ENCODE measurements at places on chromosomes 5 and 9.

DNA sequence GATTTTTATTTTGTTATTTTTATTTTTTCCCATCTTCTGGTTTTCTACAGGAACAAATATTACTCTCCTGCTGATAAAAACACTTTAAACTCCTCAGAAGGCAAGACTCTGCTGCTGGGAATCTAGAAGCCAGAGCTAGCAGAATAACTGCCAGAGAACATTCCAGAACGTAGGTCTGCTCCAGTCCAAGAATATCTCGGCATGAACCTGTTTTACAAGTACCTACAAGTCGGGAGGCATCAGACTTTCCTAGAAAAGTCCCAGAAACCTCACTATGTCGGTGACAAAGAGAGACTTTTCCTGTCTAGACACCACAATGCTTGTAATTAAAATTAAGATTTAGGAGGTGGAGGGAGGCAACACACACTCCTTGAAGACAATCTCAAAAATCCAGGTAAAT lies 41.4 kb downstream of the FABP6 start:
- no peak for DNase-seq

GRCh38 chr5:7673658-7674057 lies 177.3 kb downstream of the CFAP90 start:
- no peak for DNase-seq

DNA sequence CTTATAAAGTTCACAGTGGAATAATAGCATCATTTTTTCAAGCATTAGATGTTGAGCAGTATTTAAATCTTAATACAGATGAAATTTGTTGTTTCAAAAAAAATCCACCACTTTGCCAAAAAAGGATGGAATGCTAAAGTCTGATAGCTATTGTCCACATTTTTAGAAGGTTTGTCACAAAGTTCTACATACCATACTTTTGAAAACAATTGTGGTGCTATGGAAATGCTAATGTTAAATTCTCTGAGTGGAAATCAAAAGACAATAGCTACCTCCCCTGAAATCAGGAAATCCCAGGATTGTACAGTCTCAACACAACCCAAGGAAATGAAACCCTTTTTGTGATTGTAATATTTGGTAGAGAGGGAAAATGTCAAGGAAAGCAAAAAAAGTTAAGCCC lies 19.3 kb upstream of the GRAMD2B start:
- no peak for DNase-seq

DNA sequence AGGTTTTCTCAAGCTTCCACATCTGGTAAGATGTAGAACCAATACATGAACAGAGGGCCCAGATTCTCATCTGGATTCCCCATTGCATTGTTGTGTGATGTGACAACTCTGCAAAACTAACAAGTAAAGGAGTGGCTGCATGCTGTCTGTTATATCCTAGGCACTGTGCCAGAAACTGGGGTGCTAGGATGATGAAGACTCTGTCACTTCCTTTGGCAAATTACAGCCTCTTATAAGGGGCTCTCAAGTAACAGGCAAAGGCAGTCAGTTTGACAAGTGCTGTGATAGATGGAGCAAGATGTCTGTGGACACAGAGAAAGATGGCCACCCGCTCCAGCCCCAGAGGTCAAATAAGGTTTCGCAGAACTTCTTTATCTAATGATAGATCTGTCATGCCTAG lies 115.7 kb downstream of the PAPPA start:
- DNase-seq = no peak

GRCh38 chr9:73131461-73131860 lies 20.2 kb upstream of the ANXA1 start:
- no peak for DNase-seq

- DNase-seq = peak; percentile 12
Measured at GRCh38 chr9:94918038-94918753, 191.7 kb downstream of the AOPEP start.

DNA sequence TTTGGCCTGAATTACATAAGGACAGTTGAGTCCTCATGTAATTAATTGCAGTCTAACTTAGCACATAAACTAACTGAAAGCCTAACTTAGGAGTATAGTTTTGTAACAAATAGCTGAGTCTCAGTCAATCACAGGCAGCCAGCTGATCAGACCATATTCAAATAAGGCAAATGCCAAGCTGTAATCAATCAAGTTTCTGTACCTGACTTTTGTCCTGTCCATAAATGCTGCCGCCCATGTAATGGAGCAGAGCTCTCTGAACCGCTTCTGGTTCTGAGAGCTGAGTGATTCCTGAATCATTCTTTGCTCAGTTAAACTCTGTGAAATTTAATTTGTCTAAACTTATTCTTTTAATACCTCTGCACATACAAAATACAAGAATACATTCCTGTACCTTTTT lies 104.8 kb downstream of the TSSK1B start:
- no peak for DNase-seq

- no peak for DNase-seq
Measured at GRCh38 chr9:18847576-18848275, 185.3 kb downstream of the SAXO1 start.

GRCh38 chr5:16152601-16153568 lies 26.7 kb downstream of the MARCHF11 start:
- no peak for DNase-seq

DNA sequence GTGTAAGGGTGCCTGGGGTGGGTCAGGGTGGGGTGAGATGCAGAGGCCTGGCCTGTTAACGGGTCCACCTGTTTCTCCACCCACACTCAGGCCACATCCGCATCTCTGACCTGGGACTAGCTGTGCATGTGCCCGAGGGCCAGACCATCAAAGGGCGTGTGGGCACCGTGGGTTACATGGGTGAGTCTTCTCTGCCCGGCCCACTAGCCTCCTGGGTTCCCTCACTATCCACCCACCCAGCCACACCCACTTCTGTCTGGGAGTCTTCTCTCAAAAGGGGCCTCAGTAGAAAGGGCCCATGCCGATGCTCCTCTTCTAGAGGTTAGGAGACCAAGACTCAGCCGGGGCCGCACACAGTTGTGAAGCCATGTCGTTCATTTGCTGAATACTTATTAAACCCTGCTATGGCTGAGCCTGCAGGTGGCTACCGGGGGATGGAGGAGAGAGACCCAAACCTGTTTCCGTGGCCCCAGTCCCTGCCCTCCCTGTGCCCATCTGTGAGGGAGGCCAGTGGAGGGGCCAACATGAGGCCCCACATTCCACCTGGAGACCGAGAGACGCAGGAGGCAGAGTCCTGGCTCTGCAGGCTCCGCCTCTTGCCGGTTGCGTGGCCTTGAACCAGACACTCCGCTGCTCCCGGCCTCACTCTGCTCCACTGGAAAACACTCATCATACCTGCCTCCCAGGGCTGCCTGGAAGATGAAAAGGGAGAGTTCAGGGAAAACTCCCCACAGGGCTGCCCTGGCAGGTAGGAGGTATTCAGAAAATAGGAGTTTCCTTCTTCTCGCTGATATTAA lies 8.7 kb downstream of the GRK6 start:
- no peak for DNase-seq

GRCh38 chr5:98581112-98581997 lies 192.1 kb upstream of the RGMB start:
- no peak for DNase-seq

DNA sequence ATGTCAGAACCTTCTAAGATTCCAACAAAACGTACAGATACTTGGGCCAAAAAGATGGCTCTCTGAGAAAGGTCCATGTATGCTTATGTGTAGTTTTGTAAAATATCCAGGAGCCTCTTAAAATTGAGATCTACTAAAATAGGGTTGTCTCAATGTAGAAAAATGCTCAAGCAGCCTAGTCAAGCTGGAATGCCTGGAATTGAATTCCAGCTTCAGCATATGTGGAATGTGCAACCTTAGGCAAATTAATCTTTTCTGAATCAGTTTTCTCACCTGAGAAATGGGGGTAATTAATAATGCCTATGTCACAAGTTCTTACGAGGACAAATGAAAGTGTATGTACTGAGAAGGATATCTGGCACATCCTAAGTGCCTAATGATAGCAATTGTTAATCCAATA lies 662.4 kb downstream of the DTWD2 start:
- no peak for DNase-seq

DNA sequence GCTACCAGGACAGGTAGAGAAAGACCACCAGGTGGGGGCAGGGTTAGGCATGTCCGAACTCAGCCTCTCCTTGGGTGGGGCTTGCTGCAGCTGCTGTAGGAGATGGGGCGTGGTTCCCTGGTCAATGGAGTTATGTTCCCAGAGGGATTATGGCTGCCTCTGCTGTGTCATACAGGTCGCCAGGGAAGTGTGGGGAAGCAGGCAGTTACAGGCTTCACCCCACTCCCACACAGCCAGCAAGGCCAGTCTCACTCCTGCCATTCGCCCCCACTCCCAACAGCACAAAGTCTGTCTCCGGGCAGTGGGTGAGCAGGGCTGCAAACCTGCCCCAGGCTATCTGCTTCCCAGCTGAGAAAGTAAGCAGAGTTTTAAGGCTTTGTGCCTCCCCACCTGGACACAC lies 20.0 kb upstream of the CEP72 start:
- no peak for DNase-seq

DNA sequence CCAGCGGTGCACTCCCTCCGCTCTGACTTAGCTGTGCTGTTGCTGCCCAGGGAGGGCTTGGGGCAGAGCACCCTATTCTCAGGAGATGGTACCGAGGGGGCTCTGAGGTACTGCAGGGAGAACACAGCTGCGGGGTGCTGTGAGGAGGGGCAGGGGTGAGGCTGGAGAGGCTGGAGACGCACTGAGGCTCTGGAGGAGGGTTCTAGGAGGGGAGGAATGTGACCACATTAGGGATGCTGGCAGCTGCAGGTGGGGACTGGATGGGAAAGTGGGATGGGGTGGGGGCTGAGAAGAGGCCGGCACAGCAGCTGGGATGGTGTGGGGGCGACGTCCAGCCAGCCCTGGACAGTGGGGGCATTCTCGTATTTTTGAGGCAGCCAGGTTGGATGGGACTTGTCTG lies 20.9 kb downstream of the NCS1 start:
- no peak for DNase-seq

GRCh38 chr9:13608451-13608850 lies 329.0 kb upstream of the MPDZ start:
- no peak for DNase-seq

GRCh38 chr5:116730706-116731105 lies 156.1 kb upstream of the SEMA6A start:
- no peak for DNase-seq

- peak; percentile 79 for DNase-seq
Measured at GRCh38 chr9:88076286-88077070, 61.8 kb downstream of the SPATA31C2 start.

DNA sequence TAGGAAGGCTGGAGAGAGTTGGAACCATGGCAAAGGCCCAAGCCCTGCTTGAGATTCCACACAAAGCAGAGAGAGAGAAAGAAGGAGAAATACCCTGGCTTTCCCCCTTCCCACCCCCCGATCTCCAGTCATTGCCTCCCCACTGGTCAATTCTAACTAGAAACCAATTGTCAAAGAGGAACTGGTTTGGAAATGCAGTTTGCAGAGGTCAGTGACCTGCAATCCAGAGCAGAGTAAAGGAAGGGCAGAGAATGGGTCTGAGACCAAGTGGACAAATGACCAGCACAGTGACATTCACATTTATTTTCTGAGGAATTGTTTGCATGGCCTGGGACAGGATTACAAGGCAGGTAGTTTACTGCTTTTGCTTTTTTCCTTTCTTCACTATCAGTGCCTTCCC lies 37.5 kb upstream of the ZFYVE16 start:
- no peak for DNase-seq

GRCh38 chr9:129834489-129835127 lies 467 bp downstream of the C9orf78 start:
- DNase-seq = no peak

- peak; percentile 25 for DNase-seq
Measured at GRCh38 chr9:126532019-126532462, 81.7 kb upstream of the LMX1B start.

DNA sequence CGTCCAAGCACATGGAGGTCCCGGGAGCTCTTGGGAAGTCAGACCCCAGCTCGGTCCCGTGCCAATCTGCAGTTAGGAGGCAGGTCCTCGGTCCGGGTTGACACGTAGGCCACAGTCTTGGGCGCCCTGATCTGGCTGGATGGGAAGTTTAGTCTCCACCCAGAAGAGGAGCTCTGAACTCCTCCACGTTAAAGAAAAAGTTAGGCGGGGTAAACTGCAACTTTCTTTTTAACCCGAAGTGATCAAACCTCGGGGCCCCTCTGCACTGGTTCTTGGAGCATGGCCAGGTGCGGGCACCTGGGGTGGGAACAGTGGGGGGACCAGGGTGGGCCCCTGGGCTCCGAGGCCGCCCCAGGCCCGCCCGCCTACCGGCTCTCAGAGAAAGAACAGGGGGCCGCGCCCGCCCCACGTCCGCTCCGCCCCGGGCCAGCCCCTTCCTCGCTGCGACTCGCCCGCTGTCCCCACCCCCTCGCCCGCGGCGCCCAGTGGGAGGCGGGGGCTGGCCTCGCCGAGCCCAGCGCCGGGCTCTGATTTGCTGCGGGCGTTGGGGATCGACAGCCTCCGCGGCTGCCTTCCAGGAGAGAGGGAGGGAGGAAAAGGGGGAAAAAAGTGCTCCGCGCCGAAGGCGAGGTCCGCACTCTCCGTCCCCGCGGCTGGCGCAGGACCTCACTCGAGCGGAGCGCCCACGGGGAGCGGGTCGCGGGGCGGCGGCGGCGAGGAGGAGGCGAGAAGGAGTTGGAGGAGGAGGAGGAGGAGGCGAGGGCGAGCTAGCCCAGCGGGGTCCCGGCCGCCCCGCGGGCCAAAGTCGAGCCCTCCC lies at the start of gene COL5A1:
Gene COL5A1, plus strand, starts transcription at position 631 of the 817 bp plus-strand sequence. CDS start 385 bp downstream, outside the sequence.
- peak; percentile 92 for DNase-seq

DNA sequence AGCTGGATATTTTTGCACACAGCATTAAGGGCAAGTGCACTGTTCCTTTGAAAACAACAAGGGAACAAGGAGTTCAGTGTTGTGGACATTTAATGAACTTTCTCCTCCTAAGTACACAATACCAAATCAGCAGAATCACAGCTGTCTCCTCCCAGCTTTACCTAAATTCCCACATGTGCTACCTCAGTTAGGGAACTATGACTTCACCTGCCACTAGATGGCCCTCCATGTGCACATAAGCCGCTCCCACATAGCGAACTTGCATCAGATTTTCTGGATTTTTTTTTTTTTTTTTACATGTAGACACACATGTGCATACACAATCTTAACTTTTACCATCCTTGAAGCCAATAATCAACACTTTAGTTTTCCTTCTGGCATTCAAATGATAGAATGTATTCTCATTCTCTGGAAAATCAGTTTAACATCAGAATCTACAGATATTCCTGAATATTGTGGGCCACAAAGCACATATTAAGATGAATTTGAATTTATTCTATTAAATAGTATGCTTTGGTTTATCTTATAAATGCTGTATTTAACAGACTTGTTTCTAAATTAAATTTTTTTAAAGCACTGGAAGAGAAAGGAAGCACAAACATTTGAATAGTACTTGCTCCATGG lies 123.6 kb downstream of the PALM2AKAP2 start:
- DNase-seq = peak; percentile 58

- DNase-seq = no peak
Measured at GRCh38 chr5:120365656-120366446, 98.2 kb upstream of the PRR16 start.

DNA sequence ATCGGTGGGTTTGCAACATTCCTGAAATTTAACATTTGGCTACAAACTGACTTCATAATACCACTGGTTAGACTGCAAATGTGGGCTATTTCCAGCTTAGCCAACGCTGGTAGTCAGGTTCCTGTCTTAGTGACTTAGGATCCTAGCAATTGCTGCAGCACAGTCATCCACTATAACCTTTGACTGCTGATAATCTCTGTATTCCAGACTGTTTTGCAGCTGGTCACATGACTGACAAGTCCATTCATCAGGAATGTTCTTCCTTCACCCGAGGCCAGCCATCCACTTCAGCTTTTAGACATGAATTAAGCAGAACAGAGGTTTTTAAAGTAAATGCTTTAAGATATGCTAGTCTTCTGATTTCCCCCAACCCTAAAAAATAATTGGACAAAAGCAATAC lies 425.9 kb upstream of the MPDZ start:
- DNase-seq = no peak
